ENCODE measurements at places on chromosomes 1 and 21. TPM values are rescaled to one million over a fixed set of nuclear protein-coding genes. Genes with fewer than 3 reads are reported as not detected.

Gene GUCA2B
- not detected for total RNA-seq

Gene RGS4
- total RNA-seq = not detected

Gene CRP
- not detected for total RNA-seq

- DNase-seq = no peak
Measured at GRCh38 chr21:43578677-43579303, 80.5 kb downstream of the HSF2BP start.

All from endodermal cell (in vitro differentiated cells).